Thoracic aorta (tissue), 2 donors: ENCODE measurements at places on chromosomes 2 and 18.
A peak's percentile ranks its signal among the peaks of the same experiment; 100 is the strongest.

DNA sequence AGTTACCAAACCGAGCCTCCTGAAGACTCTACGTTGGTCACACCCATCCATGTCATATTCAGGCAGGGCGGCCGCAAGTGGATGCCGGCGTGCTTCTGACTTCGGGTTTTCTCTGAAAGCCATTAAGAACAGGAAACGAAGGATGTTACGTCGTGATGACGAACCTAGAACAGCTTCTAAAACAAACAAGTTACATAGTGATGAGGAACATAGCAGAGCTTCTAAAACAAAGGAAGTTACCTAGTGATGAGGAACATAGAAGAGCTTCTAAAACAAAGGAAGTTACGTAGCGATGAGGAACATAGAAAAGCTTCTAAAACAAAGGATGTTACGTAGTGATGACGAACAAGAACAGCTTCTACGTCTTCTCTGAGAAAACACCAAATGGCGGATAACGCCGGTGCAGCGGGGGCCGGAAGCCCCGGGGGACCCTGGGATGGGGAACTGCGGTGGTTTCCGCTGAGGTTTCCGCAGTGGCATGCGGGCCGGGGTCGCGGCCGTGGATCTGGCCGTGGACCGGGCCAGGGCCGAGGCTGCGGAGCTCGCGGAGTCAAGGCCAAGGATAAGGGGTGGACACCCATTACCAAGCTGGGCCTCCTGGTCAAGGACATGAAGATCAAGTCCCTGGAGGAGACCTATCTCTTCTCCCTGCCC lies 141.1 kb downstream of the SOCS6 start:
- no peaks in the 10 kb centered on the region for H3K27me3 ChIP-seq
- no peak overlapping the region for H3K4me3 ChIP-seq
- H3K27ac ChIP-seq = no peak overlapping the region
- H3K36me3 ChIP-seq = no peaks in the 10 kb centered on the region
- no peak for DNase-seq
- H3K4me1 ChIP-seq = no peaks in the 10 kb centered on the region

DNA sequence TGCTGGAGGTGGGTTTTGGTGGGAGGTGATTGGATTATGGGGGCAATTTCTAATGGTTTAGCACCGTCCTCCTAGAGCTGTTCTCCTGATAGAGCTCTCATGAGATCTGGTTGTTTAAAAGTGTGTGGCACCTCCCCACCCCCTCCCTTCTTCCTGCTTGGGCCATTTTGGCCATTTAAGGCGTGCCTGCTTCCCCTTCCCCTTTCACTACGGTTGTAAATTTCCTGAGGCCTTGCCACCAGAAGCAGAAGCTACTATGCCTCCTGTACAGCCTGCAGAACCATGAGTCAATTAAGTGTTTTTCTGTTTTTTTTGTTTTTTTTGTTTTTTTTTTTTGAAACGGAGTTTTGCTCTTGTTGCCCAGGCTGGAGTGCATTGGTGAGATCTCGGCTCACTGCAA lies 335.7 kb upstream of the HS6ST1 start:
- H3K36me3 ChIP-seq = no peaks in the 10 kb centered on the region
- no peak for DNase-seq

DNA sequence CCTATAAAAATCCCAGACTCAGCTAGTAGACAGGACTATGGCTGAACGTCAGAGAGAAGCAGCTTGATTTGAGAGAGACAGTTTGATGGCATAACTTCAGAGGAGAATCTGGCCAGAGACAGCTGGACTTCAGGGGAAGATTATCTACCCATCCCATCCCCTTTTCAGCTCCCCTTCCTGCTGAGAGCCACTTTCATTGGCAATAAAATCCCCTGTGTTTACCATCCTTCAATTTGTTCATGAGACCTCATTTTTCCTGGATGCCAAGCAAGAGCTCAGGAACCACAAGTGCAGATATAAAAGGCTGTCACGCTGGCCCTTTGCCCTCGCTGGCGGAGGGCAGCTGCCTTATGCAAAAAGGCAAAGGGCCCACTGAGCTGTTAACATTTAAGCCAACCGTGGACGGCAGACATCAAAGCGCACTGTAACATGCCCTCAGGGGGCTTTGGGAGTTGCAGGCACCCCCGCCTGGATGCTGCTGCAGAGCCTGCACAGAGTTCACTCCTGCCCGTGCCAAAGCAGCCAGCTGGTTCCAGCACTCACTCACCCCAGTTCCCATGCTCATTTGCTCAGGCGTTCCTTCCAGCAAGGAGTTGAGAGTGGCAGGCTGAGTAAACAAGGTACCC lies 164.3 kb upstream of the PGAP1 start:
- no peaks in the 10 kb centered on the region for H3K27me3 ChIP-seq
- H3K27ac ChIP-seq = no peak overlapping the region
- DNase-seq = no peak
- H3K4me3 ChIP-seq = no peak overlapping the region
- peaks cover 11% of the 10 kb centered on the region for H3K4me1 ChIP-seq

DNA sequence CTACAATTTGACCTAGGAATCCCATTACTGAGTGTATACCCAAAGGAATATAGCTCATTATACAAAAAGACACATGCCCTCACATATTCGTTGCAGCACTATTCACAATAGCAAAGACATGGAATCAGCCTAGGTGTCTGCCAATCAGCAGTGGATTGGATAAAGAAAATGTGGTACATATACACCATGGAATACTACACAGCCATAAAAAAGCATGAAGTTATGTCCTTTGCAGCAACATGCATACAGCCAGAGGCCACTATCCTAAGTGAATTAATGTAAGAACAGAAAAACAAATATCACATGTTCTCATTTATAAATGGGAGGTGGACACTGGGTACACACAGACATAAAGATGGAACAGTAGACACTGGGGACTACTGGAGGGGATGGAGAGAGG lies 54.0 kb downstream of the GREB1L start:
- no peaks in the 10 kb centered on the region for H3K4me1 ChIP-seq
- no peak overlapping the region for H3K4me3 ChIP-seq
- DNase-seq = no peak
- no peaks in the 10 kb centered on the region for H3K36me3 ChIP-seq
- H3K27me3 ChIP-seq = no peaks in the 10 kb centered on the region
- no peak overlapping the region for H3K27ac ChIP-seq

- no peaks in the 10 kb centered on the region for H3K36me3 ChIP-seq
- H3K27ac ChIP-seq = no peak overlapping the region
- H3K4me1 ChIP-seq = no peaks in the 10 kb centered on the region
- H3K4me3 ChIP-seq = no peak overlapping the region
- H3K27me3 ChIP-seq = no peaks in the 10 kb centered on the region
- no peak for DNase-seq
These were observed 376.8 kb downstream of the TSN start for GRCh38 chr2:122132147-122132691.

- no peak overlapping the region for H3K4me3 ChIP-seq
- no peak overlapping the region for H3K27ac ChIP-seq
- H3K4me1 ChIP-seq = no peaks in the 10 kb centered on the region
- DNase-seq = no peak
- H3K27me3 ChIP-seq = no peaks in the 10 kb centered on the region
- H3K36me3 ChIP-seq = no peaks in the 10 kb centered on the region
These were observed 45.6 kb upstream of the ODC1 start for GRCh38 chr2:10493634-10494281.

DNA sequence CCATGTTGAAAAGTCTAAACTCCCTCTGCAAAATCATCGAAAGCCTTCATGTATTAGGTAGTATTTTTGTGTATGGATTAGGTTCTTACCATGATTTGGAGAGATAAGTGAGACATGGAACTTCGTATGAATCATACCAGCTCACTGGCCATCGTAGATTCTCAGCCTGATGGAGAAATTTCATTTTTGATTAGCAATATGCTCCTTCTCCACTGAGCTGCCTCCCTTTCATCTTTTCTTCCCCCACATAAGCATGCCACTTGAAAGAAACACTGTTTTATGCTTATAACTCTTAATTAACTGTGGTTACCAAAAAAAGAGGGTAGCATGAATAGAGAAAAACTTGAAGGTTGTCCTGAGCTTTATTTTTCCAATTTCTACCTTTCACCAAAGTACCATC lies 111.9 kb downstream of the NCK2 start:
- no peaks in the 10 kb centered on the region for H3K27me3 ChIP-seq
- H3K27ac ChIP-seq = no peak overlapping the region
- no peak for DNase-seq
- no peak overlapping the region for H3K4me3 ChIP-seq

DNA sequence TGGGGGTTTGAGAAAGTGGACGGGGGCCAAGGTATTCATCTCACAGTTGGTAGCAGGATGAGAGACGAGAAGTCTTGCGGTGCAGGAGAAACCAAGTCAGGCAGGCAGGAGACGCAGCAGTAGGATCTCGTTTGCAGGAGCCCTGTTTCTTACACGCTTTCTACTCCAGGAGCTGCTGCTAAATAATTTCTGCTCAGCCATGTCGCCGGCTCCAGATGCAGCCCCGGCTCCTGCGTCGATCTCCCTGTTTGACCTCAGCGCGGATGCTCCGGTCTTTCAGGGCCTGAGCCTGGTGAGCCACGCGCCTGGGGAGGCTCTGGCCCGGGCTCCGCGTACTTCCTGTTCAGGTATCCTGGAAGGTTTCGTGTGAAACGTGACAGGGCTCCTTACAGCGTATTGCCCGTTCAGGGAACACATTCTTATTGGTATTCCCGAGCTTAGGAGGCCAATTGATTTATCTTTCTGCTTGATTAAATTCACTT lies 494 bp downstream of the ANKZF1 start:
- peaks cover 32% of the 10 kb centered on the region for H3K4me1 ChIP-seq
- peak overlapping the region; percentile 91 for H3K4me3 ChIP-seq
- no peaks in the 10 kb centered on the region for H3K27me3 ChIP-seq
- no peak for DNase-seq

- H3K27ac ChIP-seq = peak overlapping the region; percentile 12
- peak overlapping the region; percentile 90 for H3K4me3 ChIP-seq
- H3K4me1 ChIP-seq = peaks cover 25% of the 10 kb centered on the region
- no peaks in the 10 kb centered on the region for H3K27me3 ChIP-seq
- no peak for DNase-seq
These were observed 453 bp upstream of the GRB14 start for GRCh38 chr2:164621764-164622105.

DNA sequence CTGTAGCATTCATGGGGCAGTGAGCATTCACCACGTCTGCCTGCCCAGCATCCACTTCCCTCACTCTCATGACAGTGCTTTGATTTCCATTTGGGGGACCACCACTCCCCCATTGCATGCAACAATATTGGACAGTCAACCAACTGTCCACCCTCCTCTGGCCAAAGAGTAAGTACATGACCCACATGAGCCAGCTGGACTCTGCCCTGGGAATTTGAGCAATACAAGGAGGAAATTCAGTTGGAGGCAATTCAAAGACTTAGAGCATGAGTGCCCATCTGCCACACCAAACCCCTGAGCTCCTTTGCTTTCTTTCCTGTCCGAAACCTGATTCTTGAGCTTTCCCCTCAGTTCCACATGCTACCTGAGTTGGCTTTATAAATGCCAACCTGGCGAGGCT lies 41.7 kb upstream of the PNO1 start:
- H3K4me1 ChIP-seq = no peaks in the 10 kb centered on the region
- H3K27me3 ChIP-seq = no peaks in the 10 kb centered on the region
- H3K36me3 ChIP-seq = no peaks in the 10 kb centered on the region
- no peak overlapping the region for H3K4me3 ChIP-seq
- no peak for DNase-seq
- no peak overlapping the region for H3K27ac ChIP-seq

DNA sequence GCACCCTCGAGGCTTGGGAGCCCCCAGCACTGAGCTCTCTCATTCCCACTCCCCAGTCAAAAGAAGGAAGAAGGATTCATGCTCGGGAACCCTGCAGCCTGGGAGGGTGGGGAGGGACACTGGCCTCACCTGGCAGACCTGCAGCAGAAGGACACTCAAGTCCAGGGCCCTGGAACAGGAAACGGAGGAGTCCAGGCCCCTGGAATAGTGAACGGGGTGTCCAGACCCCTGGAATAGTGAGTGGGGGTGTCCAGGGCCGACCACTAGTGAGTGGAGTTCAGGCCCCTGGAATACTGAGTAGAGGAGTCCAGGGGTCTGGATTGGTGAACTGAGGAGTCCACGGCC lies 292.5 kb downstream of the NDUFA10 start:
- H3K27ac ChIP-seq = no peak overlapping the region
- no peaks in the 10 kb centered on the region for H3K27me3 ChIP-seq
- H3K36me3 ChIP-seq = no peaks in the 10 kb centered on the region
- no peaks in the 10 kb centered on the region for H3K4me1 ChIP-seq

DNA sequence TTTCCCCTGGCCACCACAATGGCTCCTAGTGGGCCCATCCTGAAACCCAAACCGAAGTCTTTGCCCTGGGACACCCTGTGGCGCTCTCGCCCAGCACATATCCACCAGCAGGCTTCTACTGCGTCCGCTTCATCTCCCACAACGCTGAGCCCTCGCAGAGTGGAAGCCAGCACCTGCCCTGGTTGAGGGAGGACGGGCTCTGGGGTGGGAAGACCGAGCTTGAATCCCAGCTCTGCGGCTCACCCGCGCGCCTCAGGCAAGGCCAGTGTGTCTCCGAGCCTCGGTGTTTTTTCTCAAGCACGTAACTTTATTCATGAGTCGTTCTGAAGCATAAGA lies 15.6 kb downstream of the KLF11 start:
- peaks cover 9% of the 10 kb centered on the region for H3K4me1 ChIP-seq
- no peak overlapping the region for H3K27ac ChIP-seq
- H3K27me3 ChIP-seq = no peaks in the 10 kb centered on the region
- H3K4me3 ChIP-seq = no peak overlapping the region
- DNase-seq = no peak

GRCh38 chr2:201128033-201128432 lies 12.1 kb downstream of the CFLAR start:
- no peak overlapping the region for H3K27ac ChIP-seq
- DNase-seq = no peak
- H3K4me3 ChIP-seq = peak overlapping the region; percentile 60
- no peaks in the 10 kb centered on the region for H3K36me3 ChIP-seq

GRCh38 chr2:11260979-11261378 lies 83.5 kb downstream of the ROCK2 start:
- DNase-seq = no peak
- H3K4me1 ChIP-seq = peaks cover 9% of the 10 kb centered on the region
- no peak overlapping the region for H3K4me3 ChIP-seq
- no peak overlapping the region for H3K27ac ChIP-seq
- H3K27me3 ChIP-seq = no peaks in the 10 kb centered on the region
